IPS-NIHi11 (cell line): ENCODE measurements at places on chromosomes 7 and 10.

- DNase-seq = no peak
These were observed 128.6 kb downstream of the OAT start for GRCh38 chr10:124289851-124290795.

GRCh38 chr7:31082017-31082416, 29.9 kb downstream of the ADCYAP1R1 start:
- DNase-seq = no peak

DNA sequence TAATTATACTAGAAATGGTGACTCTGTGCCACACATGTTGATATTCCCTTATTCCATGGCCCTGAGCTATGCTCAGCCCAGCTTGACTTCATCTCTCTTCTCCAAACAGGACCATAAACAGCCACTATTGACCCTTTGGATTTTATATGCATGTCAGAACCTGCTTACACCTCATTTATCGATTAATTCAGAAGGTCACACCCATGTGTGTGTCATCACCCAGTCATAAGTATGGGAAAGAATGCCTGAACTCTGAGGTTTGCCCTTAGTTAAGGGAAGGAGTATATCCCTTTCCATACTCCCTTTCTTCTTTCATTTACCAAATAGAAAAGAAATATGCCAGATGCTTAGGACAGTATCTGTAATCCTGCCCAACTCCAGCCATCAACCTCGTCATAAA, 602.3 kb downstream of the SORCS3 start:
- no peak for DNase-seq

GRCh38 chr7:69414555-69414954, 183.7 kb upstream of the AUTS2 start:
- no peak for DNase-seq

- DNase-seq = no peak
These were observed 26.8 kb downstream of the EN2 start for GRCh38 chr7:155484483-155485399.
